Regular cardiac myocyte (primary cell): ENCODE measurements at places on chromosomes 13 and 19. TPM values are rescaled to one million over a fixed set of nuclear protein-coding genes. Genes with fewer than 3 reads are reported as not detected.

The RPL13A gene
- total RNA-seq: 2,978 and 3,842 TPM in 2 replicates

The OSCAR gene
- total RNA-seq: 1.1 and 1.2 TPM in 2 replicates

The INTS6 gene
- total RNA-seq: 47.5 and 48.5 TPM in 2 replicates

The PDX1 gene
- not detected in 2 replicates for total RNA-seq

The UPF3A gene
- total RNA-seq: 13.2 and 17.8 TPM in 2 replicates

The NFKBIB gene
- total RNA-seq: 9.9 and 15.7 TPM in 2 replicates

The ZNF850 gene
- total RNA-seq: 6.2 and 6.7 TPM in 2 replicates

The FFAR1 gene
- total RNA-seq: not detected in 2 replicates

The PRR22 gene
- total RNA-seq: under 0.01 and 0.19 TPM in 2 replicates

The DPF1 gene
- 0.28 and 3.5 TPM in 2 replicates for total RNA-seq

The YJEFN3 gene
- total RNA-seq: 0.28 and 0.38 TPM in 2 replicates

The SERP2 gene
- total RNA-seq: 3.1 and 10.4 TPM in 2 replicates

The TBXA2R gene
- total RNA-seq: 1.4 and 2.1 TPM in 2 replicates

The CD209 gene
- not detected in 2 replicates for total RNA-seq

The CHST8 gene
- total RNA-seq: 0.19 TPM in 1 of 2 replicates, not detected in the other

The PABPC3 gene
- under 0.01 TPM in 2 replicates for total RNA-seq

The PLVAP gene
- 0.19 and 0.28 TPM in 2 replicates for total RNA-seq

The LILRA1 gene
- not detected in 2 replicates for total RNA-seq

The UBXN6 gene
- total RNA-seq: 78.4 and 90.2 TPM in 2 replicates

The METTL21C gene
- total RNA-seq: under 0.01 TPM in 1 of 2 replicates, not detected in the other

The C5AR1 gene
- 0.28 and 0.58 TPM in 2 replicates for total RNA-seq

The ARHGAP45 gene
- 1.7 and 2.0 TPM in 2 replicates for total RNA-seq

The TMEM38A gene
- 2.1 and 5.9 TPM in 2 replicates for total RNA-seq

The GPC5 gene
- 0.19 and 0.28 TPM in 2 replicates for total RNA-seq

The FRY gene
- total RNA-seq: 4.4 and 15.8 TPM in 2 replicates
